ENCODE measurements at places on chromosomes 2 and 18.

GRCh38 chr2:119760956-119761275 is 1.2 kb downstream of the PTPN4 start:
- DNase-seq, result no peak

DNA sequence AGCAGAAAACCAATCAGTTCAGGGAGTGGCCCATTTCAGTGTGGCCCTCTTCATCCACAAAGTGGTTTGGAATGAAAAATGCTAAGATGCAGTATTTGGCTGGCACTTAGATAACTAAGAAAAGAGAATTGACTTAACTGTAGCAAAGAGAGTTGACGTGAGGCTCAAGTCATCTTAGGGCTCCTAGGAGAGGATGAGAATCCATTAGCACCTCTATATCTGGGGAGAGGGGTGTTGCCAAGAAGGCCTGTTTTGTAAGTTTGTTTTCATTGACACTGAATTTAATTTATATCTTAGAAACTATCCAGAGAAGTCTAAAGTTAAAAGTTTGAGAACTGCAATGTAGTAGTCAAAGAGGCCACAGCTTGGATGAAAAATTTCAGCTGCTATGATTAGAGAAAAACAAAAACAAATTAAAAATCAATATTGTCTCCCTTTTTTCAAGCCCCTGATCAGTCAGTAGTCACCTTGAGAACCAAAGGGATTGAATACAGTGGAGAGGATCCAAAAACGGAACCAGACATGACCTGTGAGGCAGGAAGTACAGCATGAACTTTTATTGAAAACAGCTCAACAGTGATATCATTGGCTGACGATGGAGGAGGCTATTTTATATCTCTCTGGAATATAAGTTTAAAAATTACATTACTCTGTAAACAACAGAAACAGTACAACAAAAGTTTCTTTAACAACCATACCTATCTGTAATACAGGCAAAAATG is 52.7 kb downstream of the PHLPP1 start:
- DNase-seq, result no peak

- DNase-seq, result no peak
These were observed 172.1 kb upstream of the GLI2 start for GRCh38 chr2:120563616-120564015.

GRCh38 chr2:23596316-23596885 is 211.4 kb downstream of the KLHL29 start:
- DNase-seq, result no peak

DNA sequence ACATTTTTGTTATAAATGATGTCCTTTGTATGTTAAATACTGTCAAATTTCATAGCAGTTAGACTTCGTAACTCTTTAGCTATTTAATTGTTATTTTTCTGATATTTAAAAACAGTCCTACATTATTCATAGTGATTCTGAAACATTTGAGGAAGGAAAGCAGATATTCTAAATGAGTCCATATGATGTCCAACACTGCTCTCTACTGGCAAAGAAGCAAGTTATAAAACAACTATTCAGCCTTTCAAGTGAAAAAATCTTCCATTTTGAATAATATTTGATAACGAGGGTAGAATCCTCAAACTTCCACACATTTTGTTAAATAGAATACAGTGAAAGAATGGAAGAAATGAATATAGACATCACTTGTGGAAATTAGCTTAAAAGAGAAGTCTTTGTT is 220.8 kb downstream of the GULP1 start:
- DNase-seq, result peak; percentile 20

- peak; percentile 34 for DNase-seq
These were observed 595 bp downstream of the PARD6G start for GRCh38 chr18:80246445-80247392.

DNA sequence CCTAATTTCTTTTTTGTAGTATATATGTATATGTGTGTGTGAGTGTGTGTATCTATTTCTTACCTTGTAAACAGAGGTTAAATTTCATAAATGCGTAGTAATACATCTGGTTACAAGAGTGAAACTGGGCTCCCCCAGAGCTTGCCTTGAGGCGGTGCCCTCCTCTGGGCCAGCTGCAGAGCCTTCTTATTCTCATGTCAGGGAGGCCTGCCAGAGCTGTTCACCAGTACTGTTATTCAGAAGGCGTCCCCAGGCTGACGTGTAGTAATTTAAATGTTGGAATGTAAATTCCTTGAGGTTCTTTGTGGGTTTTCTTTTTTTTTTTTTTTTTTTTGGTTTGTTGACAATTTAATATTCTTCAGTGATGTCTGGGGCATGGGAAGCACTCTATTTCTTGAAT is 11.2 kb downstream of the COPS8 start:
- no peak for DNase-seq

All from NCI-H1092 (cell line).